SK-N-MC (cell line): ENCODE measurements at places on chromosomes 3 and 15.
A peak's percentile ranks its signal among the peaks of the same experiment; 100 is the strongest.

- DNase-seq: no peak
These were observed 32.2 kb downstream of the RGMA start for GRCh38 chr15:93056836-93057235.

- DNase-seq: no peak
These were observed 100.6 kb downstream of the TLE3 start for GRCh38 chr15:69997161-69997485.

GRCh38 chr15:59896663-59897074 lies 107.4 kb upstream of the FOXB1 start:
- no peak for DNase-seq

GRCh38 chr15:64478863-64479262 lies 18.5 kb downstream of the ZNF609 start:
- DNase-seq: no peak

DNA sequence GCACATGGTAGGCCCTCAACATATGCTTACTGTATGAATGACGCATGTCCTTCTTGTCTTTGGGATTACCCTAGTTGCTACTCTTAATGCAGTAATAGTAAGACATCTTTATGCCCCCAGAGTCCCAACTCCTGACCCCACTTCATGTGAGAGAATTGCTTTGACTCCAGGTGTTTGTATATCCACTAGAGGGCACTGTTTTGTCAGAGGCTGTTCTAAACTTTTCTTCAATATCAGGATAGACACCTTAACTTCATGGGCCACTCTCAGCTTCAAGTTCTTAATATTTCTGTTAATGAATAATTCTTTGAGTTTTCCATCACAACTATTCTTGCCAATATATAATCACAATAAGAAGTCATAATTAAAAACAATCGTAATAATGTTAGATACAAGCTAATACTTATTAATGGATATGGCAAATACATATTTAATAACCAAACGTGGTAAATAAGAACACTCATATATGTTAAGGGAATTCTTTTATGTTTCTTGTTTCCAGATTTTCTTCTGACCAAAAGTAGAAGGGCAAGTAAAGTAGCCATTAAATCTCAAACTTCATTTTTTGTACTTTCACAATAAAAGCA lies 337.2 kb upstream of the DNAJC19 start:
- peak; percentile 34 for DNase-seq

DNA sequence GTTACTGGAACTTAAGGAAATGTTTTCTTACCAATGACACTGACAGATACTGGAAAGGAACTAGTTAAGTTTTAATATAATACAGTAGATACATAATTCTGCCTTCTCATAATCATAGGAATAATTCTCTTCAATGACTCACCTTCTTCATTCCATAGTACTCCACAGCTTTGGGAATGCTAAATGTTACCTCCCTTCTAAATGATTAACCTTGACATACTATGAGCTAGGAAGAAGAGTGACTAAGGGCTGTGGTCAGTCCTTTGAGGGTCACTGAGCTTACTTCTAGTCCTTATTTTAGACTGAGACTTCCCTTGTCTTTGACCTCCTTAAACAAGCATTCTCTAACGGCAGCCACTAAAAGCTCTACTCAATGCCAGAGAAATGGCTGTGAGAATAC lies 69.6 kb upstream of the PPIB start:
- no peak for DNase-seq

- no peak for DNase-seq
These were observed 85.7 kb upstream of the TGFBR2 start for GRCh38 chr3:30520699-30521098.

- DNase-seq: no peak
These were observed 5.8 kb upstream of the CXCR6 start for GRCh38 chr3:45937206-45938042.

GRCh38 chr3:169009453-169009852 lies 654.1 kb downstream of the MECOM start:
- no peak for DNase-seq

DNA sequence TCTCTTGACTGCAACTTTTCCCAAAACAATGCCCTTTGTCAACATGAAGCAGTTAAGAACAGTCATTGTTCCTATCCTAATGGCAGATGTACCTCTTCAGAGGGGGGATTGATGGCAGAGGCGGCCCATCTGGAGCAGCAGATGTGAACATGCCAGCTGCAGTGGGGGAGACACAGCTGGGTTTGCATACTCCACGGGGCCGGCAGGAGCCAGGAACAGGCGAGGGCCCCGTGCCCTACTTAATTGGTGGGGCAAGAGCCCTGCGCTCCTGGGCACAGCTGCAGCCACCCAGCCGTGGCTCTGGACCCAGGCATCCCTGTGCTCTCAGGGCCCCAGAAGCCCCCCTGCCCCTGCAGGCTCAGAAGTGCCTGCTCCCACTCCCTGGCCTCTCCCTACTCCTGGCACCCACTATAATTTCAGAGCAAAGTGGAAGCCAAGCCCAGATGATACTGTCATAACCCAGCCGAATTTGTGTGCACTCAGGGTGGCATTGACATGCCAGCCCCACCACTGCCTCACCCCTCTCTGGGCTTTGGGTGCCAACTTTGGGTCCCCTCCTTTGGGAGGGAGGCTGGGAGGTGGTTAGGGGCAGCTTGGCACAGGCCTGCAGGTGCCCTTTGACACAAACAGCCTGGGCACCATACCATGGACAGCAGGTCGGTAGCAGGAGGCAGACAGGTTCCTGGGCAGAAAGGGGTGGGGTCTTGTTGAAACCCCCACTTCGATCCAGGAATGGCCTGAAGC lies 34.6 kb downstream of the ROPN1B start:
- DNase-seq: no peak
